Jurkat, Clone E6-1 (cell line): ENCODE measurements at places on chromosomes 2 and 18.
A peak's percentile ranks its signal among the peaks of the same experiment; 100 is the strongest.

DNA sequence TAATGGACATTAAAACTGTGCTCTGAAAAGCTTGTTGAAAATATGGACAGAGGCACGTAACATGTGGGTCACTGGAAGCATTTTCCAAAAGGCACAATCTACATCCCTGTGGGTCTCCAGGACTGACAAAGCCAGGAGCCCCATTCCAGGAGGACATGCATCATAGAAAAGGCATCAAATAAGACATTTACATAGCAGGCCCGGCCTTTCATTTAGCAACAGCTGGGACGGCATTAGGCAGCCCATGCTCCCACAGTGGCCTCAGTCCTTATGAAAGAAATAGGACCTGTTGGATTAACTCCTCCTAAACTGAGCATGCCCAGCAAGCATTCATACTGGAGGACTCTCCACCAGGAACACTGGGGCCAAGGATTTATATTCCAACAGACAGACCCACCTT lies 72.2 kb downstream of the TWIST2 start:
- DNase-seq = no peak

DNA sequence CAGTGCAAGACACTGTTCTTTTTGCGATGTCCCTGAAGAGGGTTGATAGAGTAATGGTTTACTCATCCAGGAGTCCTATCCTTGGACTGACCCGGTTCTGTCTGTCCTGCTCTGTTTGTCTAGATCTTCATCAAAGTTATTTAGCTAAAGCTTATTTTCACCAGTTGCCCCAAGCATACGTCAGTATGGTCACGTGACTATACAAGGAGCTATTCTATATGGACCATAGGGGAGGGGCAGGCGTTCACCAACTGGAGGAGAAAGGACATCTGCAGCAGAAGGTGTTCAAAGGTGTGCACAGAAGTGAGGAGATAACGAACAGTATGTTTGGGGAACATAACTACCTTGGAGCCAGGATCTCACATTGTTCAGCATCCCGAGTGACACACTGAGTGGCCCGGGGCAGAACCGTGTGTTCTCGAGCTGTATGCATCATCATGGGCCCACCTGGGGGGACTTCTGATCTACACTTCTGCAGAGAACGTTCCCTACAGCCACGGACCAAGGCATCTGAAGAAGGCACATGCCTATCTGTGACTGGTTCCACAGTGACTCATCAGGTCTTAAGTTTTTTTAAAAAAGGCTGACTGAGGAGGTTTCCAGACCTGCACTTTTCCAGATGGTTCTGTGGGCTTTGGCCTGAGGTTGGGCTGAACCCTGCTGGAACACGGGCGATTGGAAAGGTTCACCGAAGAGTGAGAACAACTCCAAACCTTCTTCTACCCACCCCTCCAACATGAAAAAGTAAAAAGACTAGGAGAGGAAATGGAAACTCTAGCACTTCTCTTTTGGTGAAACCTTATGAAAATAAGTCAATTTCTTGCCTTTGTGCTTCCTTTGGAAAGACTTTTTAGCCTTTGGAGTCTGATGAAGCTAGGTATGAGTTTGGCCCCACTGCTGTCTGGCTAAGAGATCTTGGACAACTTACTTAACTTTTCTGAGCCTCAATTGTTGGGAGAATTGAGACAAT lies 68.6 kb upstream of the YWHAQ start:
- DNase-seq = no peak

DNA sequence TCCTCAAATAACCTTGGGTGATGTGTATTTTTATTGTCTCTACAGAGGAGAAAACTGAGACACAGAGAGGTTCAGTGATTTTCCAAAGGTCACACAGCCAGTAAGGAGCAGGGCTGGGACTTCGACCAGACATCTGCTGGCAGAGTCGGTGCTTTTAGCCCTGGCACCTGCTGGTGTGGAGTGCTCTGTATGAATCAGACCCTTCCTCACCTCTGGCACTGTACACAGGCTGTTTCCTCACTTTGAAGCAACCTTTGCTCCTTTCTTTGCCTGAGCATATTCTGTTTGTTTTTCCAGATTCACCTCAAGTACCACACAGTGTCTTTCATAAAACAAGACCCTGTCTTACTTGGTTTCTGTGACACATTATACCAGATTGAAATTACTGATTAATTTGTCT lies 107.9 kb downstream of the DPP10 start:
- no peak for DNase-seq

- no peak for DNase-seq
Observed at GRCh38 chr2:152506843-152507242, 171.9 kb downstream of the FMNL2 start.

- no peak for DNase-seq
Observed at GRCh38 chr2:121038891-121039616, 245.9 kb downstream of the TFCP2L1 start.

- no peak for DNase-seq
Observed at GRCh38 chr2:210366675-210367080, 51.7 kb upstream of the MYL1 start.

- no peak for DNase-seq
Observed at GRCh38 chr2:201415149-201415548, 36.1 kb downstream of the TRAK2 start.

DNA sequence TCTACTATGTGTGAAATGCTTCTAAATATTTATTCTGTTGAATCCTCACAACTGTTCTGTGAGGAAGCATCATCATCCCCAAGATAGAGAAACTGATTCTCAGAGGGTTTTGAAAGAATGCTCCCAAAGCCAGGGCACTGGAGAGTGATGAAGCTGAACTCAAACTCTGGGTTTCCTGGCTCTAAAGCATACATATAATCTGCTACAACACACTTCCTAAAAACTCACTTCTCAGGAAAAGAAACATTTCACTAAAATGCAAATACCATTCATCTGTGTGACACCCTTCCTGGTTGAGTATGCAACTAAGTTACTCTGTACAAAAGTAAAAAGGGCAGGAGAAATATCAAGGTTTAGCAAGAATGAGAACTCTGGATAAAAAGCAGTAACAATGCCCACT lies 58.6 kb downstream of the GRB14 start:
- DNase-seq = no peak

DNA sequence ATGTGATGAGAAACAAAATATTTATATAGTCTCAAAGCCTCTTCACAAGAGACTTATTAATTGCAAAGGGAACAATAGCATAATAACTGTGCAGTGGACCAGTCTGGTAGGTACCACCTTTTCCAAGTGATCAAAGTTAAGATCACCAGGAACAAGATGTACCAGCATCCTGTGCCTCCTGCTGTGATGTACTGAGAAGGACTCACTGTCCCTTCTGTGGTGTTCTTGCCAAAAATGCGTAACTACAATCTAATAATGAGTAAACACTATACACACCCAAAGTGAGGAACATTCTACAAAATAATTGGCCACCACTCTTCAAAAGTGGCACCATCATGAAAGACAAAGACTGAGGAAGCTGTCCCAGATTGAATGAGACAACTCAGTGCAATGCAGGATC lies 14.5 kb downstream of the GNLY start:
- no peak for DNase-seq

DNA sequence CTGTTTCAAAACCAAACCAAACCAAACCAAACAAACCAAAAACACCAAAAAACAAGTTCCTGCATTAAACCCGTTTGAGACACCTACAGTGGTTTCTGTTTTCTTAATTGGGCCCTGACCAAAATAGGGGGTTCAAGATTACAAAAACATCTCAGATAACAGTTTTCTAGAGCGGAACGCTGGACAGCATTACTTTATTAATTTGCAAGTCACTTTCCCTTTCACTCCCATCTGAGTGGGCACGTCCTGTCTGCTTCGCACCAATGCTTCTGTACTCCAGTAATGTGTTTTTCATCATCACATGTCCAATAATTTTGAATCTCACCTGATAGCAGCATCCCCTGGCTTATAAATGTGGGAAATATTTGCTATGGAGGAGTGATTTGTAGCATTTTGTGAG lies 11.7 kb upstream of the MYO1B start:
- DNase-seq = no peak

- DNase-seq = no peak
Observed at GRCh38 chr2:218485986-218486667, 67.2 kb downstream of the VIL1 start.

GRCh38 chr2:10493634-10494281 lies 45.6 kb upstream of the ODC1 start:
- DNase-seq = peak; percentile 58

- no peak for DNase-seq
Observed at GRCh38 chr18:58895385-58895784, 30.7 kb downstream of the ZNF532 start.

GRCh38 chr2:10864861-10865636 lies 46.7 kb upstream of the KCNF1 start:
- peak; percentile 44 for DNase-seq

GRCh38 chr2:188478724-188479123 lies 187.1 kb downstream of the GULP1 start:
- no peak for DNase-seq

DNA sequence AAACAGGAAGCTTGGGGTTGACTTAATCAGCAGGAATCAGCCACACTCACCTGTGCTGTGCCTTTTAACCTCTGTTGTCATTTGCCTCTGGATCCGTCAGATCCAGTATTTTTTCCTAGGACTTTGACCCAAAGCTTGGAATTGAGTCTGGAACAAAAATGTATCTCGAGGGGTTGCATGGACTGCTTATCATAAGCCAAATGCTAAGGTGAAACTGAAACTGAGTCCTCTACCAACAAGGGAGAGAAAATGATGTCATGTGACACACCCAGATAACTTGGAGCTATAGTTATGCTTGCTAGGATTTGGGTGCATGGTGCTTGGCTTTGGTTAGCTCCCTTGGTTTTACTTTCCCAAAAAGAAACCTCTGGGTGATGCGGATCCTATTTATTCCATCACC lies 2158.6 kb upstream of the PIK3C3 start:
- no peak for DNase-seq

GRCh38 chr2:40218679-40219078 lies 233.2 kb downstream of the SLC8A1 start:
- no peak for DNase-seq

DNA sequence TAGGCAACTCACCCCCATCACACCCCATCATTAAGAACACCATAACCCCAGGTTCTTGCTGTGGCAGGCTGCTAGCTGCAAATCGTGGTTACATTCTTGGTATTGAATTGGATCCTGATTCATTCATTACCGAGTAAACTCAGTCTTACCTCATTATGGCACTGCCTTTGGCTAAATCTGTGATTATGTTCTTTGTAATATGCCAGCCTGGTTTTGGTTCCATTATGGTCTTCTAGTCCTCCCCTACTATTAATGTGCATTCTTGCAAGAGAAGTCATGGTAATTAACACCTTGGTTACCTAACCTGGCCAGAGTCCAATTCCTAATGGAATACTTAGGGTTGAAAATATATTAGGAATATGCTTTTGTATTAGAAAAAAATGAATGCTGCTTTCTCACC lies 258.9 kb upstream of the APCDD1 start:
- no peak for DNase-seq

DNA sequence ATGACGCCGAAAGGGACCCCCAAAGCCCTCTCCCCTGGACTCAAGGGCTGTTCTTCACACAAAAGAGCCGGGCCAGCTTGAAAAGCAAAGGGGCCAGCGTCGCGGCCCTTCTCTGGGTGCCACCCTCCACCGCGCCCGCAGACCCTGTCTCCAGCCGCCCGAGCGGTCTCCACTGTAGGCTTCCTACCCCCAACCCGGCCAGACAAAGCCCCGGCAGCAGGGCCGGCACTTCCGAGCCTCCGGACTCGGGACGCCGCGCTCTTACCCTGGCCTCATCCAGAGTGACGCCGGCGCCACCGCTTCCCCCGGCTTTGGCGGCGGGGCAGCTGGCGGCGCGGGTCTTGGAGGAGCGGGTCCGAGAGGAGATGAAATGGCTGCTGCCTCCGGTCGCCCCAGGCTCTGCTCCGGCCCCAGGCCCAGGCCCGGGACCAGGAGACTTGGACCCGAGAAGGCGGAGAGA lies 603 bp downstream of the ATAD2B start:
- DNase-seq = no peak

- no peak for DNase-seq
Observed at GRCh38 chr2:223052548-223053483, 826 bp downstream of the KCNE4 start.
